Activated naive CD8-positive, alpha-beta T cell treated with anti-CD3 and anti-CD28 coated beads, Interleukin-2, amount 50 U/mL, for 24 hours (primary cell): ENCODE measurements at places on chromosomes 1 and 21.

GRCh38 chr1:8226747-8227146 is 91.2 kb upstream of the SLC45A1 start:
- DNase-seq = no peak

- no peak for DNase-seq
These were observed 954.9 kb downstream of the ADGRL2 start for GRCh38 chr1:82755671-82756070.

DNA sequence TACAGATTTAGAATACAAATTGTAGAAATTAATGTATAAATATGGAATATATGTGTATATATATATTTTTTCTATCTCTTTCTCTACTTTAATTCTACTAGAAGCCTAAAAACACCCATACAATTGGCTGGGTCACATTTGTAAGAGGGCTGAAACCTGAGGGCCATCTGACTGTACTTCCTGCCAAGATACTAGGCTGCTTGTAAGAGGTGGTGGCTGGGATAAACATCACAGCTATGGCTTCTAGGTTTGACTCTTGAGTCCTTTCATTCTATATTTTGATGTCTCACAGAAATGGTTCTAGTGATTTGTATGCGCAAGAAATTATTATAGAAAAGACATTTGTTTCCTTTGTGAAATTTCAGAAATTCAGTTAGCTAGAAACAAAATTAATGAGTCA is 1155.2 kb upstream of the B3GALT2 start:
- no peak for DNase-seq

- DNase-seq = no peak
These were observed 288.5 kb upstream of the NEGR1 start for GRCh38 chr1:72570815-72571214.

DNA sequence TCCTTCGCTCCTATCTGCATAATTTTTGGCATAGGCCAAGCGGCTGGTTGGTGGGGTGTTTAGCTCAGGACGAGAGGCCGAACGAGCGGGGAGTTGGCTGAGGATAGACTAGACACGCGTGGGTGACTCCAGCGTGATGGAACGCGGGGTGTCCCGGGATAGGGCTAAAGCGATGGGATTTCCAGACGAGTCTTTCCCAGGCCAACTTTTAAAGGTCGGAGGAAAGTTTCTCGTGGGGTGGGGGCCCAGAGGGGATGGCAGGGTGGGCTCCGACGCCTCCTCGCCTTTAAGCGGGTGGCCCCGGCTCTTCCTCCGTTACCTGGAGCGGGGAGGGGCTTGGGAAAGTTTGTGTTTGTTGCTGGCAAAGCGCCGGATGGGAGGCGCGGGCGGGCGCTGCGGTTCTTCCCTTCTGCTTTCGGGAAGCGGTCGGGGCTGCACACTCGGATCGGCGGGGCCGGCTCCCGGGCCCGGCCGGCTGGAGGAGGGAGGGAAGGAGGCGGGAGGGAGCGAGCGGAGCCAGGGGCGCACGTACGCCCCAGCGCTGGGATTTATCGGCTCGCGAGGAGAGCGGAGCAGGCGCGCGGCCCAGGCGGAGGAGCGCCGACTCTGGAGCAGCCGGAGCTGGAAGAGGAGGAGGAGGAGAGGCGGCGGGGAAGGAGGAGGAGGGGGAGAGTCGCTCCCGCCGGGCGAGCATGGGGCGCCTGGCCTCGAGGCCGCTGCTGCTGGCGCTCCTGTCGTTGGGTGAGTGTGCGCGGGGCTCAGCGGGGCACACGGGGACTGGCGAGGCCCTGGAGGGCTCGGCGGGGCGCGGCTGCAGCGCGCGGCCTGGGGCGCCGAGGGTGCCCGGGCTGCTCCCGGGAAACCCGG is at the start of gene PTGFRN:
Gene PTGFRN, plus strand, starts transcription at position 405 of the 867 bp plus-strand sequence. Its CDS starts 288 bp downstream, at position 693.
- peak; percentile 29 for DNase-seq

GRCh38 chr1:229058111-229058561 is 212.8 kb upstream of the RAB4A start:
- peak; percentile 20 for DNase-seq

- no peak for DNase-seq
These were observed 54.1 kb downstream of the DTL start for GRCh38 chr1:212089560-212090163.
